ENCODE measurements at places on chromosomes 6 and 20. TPM values are rescaled to one million over a fixed set of nuclear protein-coding genes. Genes with fewer than 3 reads are reported as not detected.

Gene ZKSCAN8
- 18.4 TPM for total RNA-seq

Gene FNDC11
- total RNA-seq = 1.3 TPM

Gene SLC35F1
- not detected for total RNA-seq

Gene HLA-DOB
- total RNA-seq = 0.39 TPM

Gene NRN1
- total RNA-seq = 0.18 TPM

Gene PPP1R18
- total RNA-seq = 55.3 TPM

Gene BTN2A1
- 23.0 TPM for total RNA-seq

Gene BPIFB2
- total RNA-seq = not detected

Gene PNPLA1
- not detected for total RNA-seq

Gene ZNF831
- 0.03 TPM for total RNA-seq

Gene VWA7
- total RNA-seq = 4.3 TPM

Gene PXDC1
- total RNA-seq = 36.2 TPM

Gene ECT2L
- not detected for total RNA-seq

Gene NT5DC1
- total RNA-seq = 79.1 TPM

Gene DLK2
- 19.1 TPM for total RNA-seq

Gene GMPR
- 3.5 TPM for total RNA-seq

Gene HLA-A
- total RNA-seq = 397 TPM
